ENCODE measurements at places on chromosomes 7 and 10. TPM values are rescaled to one million over a fixed set of nuclear protein-coding genes. Genes with fewer than 3 reads are reported as not detected.

The PALD1 gene
- total RNA-seq, result 14.1 TPM

The CAMK2B gene
- total RNA-seq, result 2.4 TPM

The CADPS2 gene
- total RNA-seq, result 3.7 TPM

The PBLD gene
- 5.0 TPM for total RNA-seq

The ACHE gene
- total RNA-seq, result 1.7 TPM

The MOSPD3 gene
- total RNA-seq, result 27.9 TPM

The ZC3HAV1 gene
- total RNA-seq, result 20.5 TPM

The MMP21 gene
- total RNA-seq, result not detected

The DNAH11 gene
- total RNA-seq, result 0.63 TPM

The KLF14 gene
- not detected for total RNA-seq

The CDCA7L gene
- total RNA-seq, result 84.7 TPM

The VGF gene
- total RNA-seq, result 9.1 TPM

The BRAF gene
- total RNA-seq, result 27.7 TPM

The MYO3A gene
- total RNA-seq, result 0.82 TPM

The HOXA9 gene
- 10.0 TPM for total RNA-seq

The HELLS gene
- 187 TPM for total RNA-seq

The MALRD1 gene
- total RNA-seq, result 0.84 TPM

The SFTPA2 gene
- not detected for total RNA-seq

The ERCC6 gene
- 23.0 TPM for total RNA-seq

The PLEKHS1 gene
- total RNA-seq, result not detected

The CCDC172 gene
- total RNA-seq, result not detected
